Effector memory CD4-positive, alpha-beta T cell (primary cell): ENCODE measurements at places on chromosomes 5 and 9.
A peak's percentile ranks its signal among the peaks of the same experiment; 100 is the strongest.

DNA sequence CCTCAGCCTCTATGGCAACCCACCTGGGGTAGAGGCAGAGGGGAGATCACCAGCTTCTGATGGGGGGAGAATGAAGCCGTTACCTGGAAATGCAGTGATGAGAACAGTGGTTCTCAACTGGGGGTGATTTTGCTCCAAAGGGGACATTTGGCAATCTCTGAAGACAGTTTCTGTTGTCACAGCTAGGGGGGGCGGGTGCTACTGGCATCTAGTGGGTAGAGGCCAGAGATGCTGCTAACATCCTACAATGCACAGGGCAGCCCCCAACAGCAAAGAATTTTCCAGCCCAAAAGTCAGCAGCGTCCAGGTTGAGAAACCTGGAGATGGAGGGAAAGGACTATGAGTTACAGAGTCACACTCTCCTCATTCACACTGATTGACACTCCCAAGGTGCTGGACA lies 84.5 kb downstream of the FGF1 start:
- no peak for DNase-seq

DNA sequence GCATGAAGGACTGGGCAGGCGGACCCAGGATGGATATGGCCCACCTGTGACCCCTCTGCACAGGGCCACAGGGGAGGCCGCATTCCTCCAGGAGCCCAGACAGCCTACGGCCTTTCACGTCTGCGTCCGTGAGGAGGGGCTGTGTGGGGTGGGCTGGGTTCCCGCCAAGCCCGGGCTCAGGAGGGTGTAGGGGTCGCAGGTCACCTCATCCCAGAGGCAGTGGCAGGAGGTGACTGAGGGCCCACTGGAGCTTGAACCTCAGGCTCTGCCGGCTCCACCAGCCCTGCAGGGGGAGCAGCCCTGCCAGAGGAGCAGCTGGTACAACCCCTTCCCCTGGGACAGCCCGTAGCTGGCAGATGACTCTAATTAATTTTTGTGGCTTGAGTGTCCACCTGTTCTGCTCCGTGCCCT lies 40.7 kb upstream of the CACNA1B start:
- DNase-seq = no peak

- DNase-seq = no peak
Measured at GRCh38 chr9:135045264-135045927, 42.1 kb upstream of the OLFM1 start.

GRCh38 chr5:129387944-129388343 lies 72.2 kb upstream of the ADAMTS19 start:
- DNase-seq = no peak

GRCh38 chr5:142327111-142327842 lies 2.5 kb upstream of the SPRY4 start:
- no peak for DNase-seq

DNA sequence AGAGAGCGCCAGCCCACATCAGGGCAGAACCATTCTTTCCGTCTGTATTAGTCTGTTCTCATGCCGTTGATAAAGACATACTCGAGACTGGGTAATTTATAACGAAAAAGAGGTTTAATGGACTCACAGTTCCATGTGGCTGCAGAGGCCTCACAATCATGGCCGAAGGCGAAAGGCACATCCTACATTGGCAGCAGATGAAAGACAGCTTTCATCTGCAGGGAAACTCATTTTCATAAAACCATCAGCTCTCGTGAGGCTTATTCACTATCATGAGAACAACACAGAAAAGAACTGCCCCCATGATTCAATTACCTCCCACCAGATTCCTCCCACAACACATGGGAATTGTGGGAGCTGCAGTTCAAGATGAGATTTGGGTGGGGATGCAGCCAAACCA lies 4.7 kb upstream of the FSD1L start:
- DNase-seq = no peak

DNA sequence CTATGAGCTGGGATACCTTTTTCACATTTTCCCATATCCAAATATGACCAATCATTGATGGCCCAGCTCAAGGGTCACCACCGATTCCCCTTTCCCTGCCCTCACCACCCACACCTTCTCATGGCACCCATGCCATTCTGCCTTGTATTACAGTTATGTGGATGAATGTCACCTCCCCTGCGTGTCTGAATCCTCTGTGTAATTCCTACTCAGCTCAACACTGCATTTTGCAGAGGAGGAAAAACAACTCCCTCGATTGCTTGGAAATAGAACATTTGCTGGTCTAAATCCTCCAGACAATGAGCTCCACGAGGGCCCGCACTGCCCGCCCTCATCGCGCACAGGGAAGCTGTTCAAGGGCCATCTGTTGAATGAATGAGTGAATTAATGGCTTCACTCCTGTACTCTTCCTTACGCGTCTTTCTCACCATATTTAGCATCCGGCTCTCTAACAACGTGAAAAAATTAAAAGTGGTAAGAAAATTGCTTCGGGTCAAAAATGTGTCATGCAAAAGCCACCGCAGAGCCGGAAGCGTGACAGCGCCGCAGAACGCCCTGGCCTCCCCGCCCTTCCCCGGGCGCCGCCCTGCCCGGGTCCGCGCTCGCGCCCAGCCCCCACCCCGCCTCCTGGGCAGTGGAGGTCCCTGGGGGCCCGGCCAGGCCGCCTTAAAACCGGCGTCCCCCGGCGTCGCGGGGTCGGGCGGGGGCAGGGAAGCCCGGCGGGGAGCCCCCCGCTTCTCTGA lies 704 bp downstream of the SUSD1 start:
- peak; percentile 62 for DNase-seq

- no peak for DNase-seq
Measured at GRCh38 chr5:159953609-159954008, 37.3 kb downstream of the ADRA1B start.

DNA sequence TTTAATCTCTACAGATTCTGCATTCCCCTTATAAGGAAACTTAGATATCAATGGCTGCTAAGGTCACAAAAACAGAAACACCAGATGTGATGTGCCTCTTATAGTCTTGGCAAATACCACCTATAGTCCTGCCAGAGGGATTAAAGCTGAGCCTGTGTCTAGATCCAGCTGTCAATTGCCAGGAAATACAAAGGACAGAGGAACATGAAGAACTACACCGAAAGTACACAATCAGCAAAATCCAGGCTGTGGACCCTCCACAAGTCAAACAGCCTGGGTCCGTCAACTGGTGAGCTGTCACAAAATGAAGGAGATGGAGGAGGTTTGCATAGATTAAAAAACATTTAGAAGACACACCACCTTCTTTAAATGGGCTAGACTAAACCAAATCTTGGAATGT lies 85.4 kb downstream of the KLF4 start:
- no peak for DNase-seq

- DNase-seq = no peak
Measured at GRCh38 chr9:121485623-121486022, 14.0 kb downstream of the GGTA1 start.
